ENCODE measurements at places on chromosomes 16 and 17.

DNA sequence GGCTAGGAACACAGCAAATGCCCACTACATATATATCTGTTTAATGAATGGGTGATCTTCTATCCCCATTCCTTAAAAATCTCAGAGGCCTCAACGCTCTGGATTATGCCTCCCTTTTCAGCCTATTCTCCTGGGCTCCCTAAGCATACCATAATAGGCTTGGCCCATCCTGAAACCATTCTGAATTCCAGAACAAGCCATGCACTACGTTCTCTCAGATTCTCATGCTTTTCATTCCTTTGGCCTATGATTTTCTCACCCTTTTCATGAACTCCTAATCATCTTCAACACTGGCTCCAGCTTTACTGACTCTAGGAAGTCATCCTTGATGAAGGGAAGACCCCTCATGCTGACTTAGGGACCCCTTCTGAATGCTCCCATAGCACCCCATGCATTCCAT is 71.1 kb downstream of the RPGRIP1L start:
- DNase-seq: no peak

DNA sequence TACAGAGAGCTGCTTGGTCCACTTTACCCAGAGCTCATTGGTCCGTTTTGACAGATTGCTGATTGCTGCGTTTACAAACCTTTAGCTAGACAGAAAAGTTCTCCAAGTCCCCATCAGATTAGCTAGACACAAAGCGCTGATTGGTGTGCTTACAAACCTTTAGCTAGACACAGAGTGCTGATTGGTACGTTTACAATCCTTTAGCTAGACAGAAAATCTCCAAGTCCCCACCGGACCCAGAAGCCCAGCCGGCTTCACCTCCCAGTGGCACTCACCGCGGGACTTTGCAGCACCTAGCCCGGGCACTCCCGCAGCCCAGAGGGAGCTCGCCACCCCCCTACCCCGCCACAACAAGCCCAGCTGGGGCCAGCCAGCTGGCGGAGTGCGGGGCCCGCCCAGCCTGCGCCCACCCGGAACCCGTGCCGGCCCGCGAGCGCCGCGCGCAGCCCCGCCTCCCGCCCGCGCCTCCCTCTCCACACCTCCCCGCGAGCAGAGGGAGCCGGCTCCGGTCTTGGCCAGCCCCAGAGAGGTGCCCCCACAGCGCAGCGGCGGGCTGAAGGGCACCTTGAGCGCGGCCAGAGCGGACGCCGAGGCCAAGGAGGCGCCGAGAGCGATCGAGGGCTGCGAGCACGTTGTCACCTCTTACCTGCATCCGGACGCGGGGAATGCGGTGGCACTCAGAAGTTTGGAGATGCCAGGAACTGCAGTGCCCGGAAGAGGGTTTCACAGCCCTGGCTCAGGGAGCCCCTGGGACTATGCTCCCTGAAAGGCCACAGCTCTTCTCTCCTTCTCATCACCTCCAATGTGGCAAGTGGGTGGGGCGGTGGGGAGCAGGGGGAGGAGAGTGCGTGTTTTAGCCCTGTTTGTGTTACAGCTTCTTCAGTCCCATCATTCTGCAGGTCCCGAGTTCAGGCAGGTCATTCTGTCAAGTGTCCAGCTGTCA is 1504.5 kb downstream of the CDH11 start:
- DNase-seq: no peak

- DNase-seq: no peak
These were observed 276.1 kb downstream of the SNX29 start for GRCh38 chr16:12252616-12253015.

- no peak for DNase-seq
These were observed 42.3 kb downstream of the FZD2 start for GRCh38 chr17:44599298-44600175.

DNA sequence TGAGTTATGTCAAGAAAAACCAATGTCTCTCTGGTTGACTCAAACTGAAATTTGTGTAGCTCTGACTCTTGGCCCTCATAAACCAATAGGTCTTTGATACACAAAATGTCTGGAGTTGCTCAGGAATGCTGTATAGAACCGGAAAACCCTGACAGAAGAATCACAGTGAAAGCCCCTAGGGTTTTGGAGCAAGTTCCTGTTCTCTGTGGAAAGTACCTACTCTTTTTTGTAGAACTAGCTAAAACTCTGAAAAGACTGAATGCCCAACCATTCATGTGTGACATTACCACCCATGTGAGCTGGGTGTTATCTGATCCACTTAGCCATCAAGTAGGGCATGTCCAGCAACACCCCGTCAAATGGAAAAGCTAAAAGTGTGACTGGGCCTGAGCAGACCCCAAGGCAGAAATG is 28.8 kb downstream of the CCL4 start:
- DNase-seq: no peak

DNA sequence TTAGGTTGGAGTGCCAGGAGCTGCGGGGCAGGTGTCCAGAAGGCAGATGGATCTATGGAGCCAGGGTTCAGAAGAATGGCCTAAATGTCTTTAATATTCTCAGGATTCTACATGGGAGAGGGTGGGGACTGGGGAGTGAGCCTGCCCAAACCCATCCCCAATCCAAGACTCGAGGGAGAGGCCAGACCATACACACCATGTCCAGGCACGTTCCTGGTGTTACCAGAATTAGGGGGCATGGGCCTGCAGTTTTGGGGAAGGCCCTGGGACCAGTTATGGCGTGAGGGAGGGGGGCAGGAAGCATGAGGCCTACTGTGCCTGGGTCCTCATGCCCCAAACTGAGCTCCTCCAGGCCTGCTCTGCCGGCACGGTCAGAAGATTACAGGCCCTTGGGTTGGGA is 1.9 kb downstream of the TAX1BP3 start:
- no peak for DNase-seq

- DNase-seq: no peak
These were observed 5.2 kb downstream of the B9D1 start for GRCh38 chr17:19357351-19357750.

GRCh38 chr17:77681861-77682260 is 276.6 kb upstream of the TNRC6C start:
- DNase-seq: no peak

DNA sequence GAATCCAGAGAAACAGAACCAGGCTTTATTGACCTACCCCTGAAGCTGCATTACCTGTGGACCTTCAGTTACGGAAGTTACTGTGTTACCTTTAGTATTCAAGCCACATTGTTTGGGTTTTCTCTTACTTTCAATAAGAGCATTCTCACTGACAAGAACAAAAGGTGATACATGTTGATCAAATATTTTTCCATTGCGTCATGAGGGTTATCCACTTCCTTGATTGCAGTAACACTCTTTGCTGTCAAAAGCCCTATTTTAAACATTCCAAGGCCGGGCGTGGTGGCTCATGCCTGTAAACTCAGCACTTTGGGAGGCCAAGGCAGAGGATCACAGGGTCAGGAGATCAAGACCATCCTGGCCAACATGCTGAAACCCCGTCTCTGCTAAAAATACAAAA is 28.6 kb upstream of the PAFAH1B1 start:
- no peak for DNase-seq

DNA sequence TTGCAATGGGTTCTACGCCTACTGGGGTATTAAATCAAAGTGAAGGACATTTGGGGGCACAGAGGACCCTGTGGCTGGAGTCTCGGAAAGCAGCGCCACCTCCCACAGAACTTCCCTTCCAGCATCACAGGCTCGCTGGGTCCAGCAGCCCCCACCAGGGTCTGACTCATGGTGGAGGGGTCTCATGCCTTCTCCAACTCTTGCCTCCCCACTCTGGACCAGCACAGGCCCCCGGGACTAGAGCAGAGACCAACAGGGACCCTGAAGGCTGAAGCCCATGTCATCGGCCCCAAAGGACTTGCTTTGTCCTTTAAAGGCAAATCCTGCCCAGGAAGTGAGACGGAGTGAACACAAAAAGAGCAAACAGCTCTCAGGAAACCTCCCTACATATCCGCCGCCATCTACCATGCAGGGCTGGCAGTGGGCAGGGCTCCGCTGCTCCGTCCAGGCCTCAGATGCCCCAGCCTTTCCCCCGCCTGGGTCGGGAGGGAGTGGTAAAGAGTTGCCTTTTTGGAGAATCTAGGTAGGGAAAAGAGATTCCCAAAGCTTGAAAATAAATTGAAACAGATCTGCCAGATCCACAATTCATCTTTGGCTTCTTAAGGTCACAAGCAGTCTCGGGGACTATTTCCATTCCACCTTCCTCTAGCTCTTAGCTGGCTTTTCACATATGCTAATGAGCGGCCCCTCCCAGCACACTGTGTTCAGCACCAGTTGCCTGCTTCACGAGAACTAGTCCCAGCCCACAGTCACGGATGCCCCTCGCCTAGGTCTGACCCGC is 2.1 kb upstream of the GPRC5C start:
- no peak for DNase-seq
